ENCODE measurements at places on chromosomes 4 and X.

DNA sequence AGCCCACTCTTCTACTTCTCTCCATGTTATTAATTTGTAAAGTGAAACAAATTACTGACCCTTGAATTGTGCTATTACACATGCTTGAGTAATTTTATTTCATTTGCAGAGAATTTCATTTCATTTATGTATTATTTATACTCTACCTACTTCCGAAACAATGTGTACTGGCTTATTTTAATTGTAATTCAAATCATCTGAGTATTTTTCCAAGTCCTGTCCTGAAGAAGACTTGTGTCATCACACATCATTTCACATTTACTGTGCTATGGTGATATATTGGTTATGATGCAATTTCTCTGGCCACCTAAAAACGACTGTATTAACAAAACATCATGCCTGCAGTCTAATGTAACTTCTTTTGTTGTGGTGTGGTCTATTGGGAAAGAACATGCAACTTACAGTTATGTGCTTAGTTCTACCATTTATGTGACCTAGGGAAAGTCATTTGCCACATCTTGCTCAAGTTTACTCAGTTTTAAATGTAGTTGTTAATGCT lies 384.5 kb downstream of the RPA4 start:
- DNase-seq, result no peak

DNA sequence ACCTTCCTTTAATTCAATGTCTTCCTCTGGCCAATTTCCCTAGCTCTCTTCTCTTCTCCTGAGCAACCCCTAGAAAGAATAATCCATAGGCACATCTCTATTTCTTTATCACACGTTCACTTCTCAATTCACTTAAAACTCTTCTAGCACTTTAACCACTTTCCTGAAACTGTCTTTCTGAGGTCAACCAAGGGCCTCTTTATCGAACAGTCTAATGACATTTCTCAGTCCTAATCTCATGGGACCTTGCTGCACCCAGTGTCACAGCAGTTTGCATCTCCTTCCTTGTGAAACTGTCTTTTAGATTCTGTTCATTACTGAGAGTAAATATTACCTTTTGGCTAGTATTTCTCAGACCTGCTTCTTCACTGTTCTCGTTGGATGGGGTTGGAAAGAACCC lies 285.3 kb upstream of the RASGEF1B start:
- no peak for DNase-seq

GRCh38 chrX:57821703-57822387 lies 88.4 kb downstream of the ZXDA start:
- peak; percentile 51 for DNase-seq

GRCh38 chr4:173591760-173592159 lies 61.7 kb upstream of the HAND2 start:
- DNase-seq, result no peak

- peak; percentile 63 for DNase-seq
These were observed 85.9 kb downstream of the AASDH start for GRCh38 chr4:56301181-56301996.

GRCh38 chr4:38664706-38665401 lies 855 bp downstream of the KLF3 start:
- DNase-seq, result peak; percentile 43

GRCh38 chr4:35818520-35818919 lies 425.8 kb downstream of the ARAP2 start:
- DNase-seq, result no peak

DNA sequence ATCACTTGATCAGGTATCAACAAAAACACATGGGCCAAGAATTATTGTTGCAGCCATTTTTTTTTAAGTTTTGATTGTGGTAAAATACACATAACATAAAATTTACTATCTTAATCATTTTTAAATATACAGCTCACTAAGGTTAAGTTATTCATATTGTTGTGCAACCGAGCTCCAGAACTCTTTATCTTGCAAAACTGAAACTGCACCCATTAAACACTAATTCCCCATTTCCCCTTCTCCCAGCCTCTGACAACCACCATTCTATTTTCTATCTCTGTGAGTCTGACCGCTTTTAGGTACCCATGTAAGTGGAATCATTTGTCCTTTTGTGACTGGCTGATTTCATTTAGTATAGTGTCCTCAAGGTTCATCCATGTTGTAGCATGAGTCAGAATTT lies 126.2 kb upstream of the NDP start:
- DNase-seq, result no peak

- DNase-seq, result no peak
These were observed 2.5 kb upstream of the EFNB1 start for GRCh38 chrX:68826113-68826980.

GRCh38 chr4:41820473-41820872 lies 71.9 kb upstream of the PHOX2B start:
- DNase-seq, result no peak

- no peak for DNase-seq
These were observed 47.2 kb downstream of the EDNRA start for GRCh38 chr4:147528054-147528453.

GRCh38 chrX:24732766-24733500 lies 39.2 kb downstream of the POLA1 start:
- DNase-seq, result no peak

DNA sequence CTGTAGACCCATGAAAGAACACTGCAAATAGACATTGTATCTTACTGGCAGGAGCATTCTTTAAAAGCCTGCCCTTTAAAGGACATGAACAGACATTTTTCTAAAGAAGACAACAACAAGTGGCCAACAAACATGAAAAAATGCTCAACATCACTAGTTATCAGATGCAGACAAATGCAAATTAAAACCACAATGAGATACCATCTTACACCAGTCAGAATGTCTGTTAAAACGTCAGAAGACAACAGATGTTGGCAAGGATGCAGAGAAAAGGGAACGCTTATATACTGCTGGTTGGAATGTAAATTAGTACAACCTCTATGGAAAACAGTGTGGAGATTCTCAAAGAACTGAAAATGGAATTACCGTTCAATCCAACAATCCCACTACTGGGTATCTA lies 77.2 kb downstream of the ATP10D start:
- DNase-seq, result peak; percentile 10

DNA sequence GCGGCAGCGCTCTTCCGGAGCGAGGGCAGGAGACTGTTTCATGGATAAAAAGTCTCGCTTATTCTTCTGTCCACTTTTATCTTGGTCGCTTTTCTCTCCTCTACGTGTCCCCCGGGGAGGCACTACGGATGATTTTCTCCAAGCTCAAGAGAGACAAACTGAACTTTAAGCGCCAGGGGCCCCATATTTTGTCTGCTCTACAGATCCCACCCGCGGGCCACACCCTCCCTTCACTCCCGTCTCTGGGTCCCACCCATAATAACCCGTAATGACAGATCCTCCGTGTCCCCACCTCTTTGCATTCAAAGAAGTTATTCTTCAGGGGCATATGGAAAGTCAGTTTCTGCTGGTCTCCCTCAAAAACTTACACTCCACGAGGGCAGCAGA lies at the start of gene CORIN:
TSS of gene CORIN (minus strand) at position 160 of the 387 bp plus-strand sequence. CDS start at position 42, 118 bp downstream.
- no peak for DNase-seq

GRCh38 chr4:182918791-182919302 lies 1.7 kb upstream of the DCTD start:
- peak; percentile 59 for DNase-seq

DNA sequence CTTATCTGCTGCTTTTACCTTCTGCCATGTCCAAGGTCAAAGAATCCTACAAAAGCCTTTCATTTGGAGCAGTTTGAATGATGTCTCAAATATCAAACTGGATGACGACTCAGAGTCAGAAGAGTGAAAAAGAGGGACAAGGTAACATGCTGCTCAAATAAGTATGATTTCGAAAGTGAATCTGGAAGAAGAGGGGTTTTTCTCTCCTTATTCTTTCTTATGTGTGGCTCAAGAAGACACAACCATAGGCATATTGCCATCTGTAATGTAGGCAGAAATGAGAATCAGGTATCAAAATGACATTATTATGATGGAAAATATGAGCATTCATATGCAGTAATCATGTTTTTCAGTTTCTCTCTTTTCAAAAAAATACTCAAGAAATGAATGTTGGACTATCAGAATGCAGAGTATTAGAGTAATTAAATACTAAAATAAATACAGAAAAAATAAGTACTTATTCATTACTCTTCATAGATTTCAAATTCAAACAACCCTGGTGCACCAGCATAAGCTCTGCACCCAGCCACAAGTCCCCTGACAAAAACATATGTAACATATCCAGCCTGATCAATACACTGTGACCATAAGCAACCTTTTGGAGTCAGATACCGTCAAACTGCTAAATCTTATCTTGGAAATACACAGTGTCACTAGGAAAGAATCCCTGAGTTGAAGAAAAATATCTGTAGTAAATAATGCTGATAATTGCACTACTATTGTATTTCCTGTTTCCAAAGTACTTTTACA lies 468.6 kb downstream of the INPP4B start:
- peak; percentile 44 for DNase-seq

- no peak for DNase-seq
These were observed 84.8 kb downstream of the AKAP4 start for GRCh38 chrX:50115973-50116372.

GRCh38 chr4:53558065-53558801 lies 33.1 kb downstream of the LNX1 start:
- DNase-seq, result no peak

GRCh38 chrX:144334577-144334976 lies 450.7 kb downstream of the UBE2NL start:
- no peak for DNase-seq

DNA sequence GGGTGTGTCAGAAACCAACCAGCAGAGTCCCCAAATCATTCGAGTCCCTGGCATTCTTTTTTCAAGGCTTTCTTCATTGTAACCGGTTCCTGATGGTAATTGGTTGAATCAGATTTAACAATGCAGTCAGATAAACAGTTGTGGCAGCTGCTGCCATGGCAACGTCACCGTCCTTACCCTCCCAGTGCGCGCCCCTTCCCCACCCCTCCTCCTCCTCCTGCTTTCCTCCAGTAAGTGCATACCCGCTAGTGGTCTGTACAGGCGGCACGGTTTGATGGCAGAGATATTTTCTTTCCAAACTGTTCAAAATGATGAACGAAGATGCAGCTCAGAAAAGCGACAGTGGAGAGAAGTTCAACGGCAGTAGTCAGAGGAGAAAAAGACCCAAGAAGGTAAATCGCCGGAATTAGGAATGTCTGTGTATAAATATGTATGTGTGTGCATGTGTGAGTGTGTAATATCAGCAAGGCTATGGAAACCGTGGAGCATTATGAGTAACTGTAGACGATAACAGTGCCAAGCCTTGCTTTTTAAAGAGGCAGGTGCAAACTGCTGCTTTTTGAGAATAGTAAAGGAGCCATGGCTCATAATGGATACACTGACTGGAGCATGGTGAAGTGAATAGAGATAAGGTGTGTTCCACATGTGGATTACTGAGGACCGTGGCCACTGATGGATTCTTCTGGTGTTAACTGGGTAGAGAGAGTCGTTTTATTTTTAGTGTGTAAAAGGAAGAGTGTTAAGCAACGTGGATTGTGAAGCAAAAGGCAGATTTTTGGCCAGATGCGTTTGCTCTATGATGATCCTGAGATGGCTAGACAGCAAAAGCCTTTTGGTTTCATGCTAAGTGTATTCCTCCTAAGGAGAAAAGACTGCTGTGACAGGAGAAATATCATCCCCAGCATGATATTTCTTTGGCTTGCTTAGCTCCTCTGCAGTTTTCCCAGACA lies at the start of gene ANK2:
TSS of gene ANK2 (plus strand) at position 233 of the 950 bp plus-strand sequence. CDS start at position 309, 76 bp downstream.
- no peak for DNase-seq

GRCh38 chr4:77126809-77127208 lies 30.2 kb upstream of the CCNG2 start:
- peak; percentile 10 for DNase-seq

DNA sequence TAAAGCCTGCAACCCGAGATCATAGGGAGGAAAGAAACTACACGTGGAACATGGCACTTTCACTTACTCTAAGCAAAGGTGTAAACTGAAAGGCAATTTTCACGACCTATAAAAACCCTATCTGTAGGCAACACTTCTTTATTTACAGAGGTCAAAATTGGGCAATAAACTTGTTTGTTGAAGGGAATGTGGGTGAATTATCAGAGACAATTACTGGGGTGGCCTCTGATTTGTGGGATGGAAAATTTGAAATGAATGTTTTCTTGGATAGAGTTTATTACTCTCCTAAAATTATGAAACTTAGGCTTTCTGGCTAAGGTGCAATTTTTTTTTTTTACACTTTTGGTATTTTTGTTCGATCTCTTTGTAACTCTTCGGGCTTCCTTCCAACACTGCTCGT lies 734.1 kb upstream of the TENM3 start:
- no peak for DNase-seq

DNA sequence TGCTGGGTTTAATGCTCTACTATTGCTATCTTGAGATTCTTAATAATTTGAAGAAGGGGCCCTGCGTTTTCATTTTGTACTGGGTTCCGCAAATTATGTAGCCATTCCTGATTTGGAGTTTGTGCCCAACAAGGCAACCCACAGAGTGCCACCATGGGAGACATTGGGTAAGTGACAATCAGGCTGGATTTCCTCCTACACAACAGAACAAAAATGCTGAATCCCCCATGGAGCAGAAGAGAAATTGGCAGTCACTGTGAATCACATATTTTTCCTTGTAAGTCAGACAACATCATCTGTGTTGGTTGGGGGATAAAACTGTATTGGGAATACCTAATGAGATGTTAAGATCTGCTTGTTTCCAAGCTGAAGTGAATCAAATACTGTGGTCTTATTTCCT lies 80.9 kb downstream of the CNGA2 start:
- no peak for DNase-seq

GRCh38 chr4:72994670-72995069 lies 74.8 kb downstream of the COX18 start:
- DNase-seq, result no peak

- no peak for DNase-seq
These were observed 630.5 kb upstream of the IGFBP7 start for GRCh38 chr4:57740625-57741190.

GRCh38 chrX:57329008-57329407 lies 42.5 kb downstream of the FAAH2 start:
- no peak for DNase-seq

- DNase-seq, result no peak
These were observed 47.5 kb upstream of the IGFBP7 start for GRCh38 chr4:57157596-57158137.

- DNase-seq, result no peak
These were observed 26.7 kb downstream of the NR0B1 start for GRCh38 chrX:30282527-30282926.

DNA sequence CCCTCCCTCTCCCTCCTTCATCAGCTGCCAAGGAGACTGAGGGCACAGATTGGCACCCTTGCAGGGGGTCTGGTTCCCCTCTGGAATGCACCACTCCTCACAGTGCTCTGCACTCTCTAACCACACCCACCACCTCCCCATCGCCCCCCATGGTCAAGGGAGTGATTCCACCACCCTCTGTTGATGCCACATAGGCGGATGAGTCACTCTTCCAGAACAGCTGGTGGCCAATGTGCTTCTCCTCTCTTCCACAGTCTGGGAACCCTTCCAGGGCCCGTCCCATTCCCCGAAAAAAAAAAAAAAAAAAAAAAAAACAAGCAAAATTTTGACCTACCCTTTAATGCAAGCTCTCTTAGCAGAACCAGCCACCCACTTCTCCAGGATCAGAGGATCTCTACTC lies 341.3 kb upstream of the KLF3 start:
- no peak for DNase-seq

Measured in CD4-positive, alpha-beta T cell treated with Interleukin-4 for 4 hours (primary cell).